ENCODE measurements at places on chromosomes 5 and 9.

GRCh38 chr5:126736141-126736540, 40.8 kb upstream of the LMNB1 start:
- no peak overlapping the region for H3K27ac ChIP-seq
- no peaks in the 10 kb centered on the region for H3K4me1 ChIP-seq

GRCh38 chr9:87613265-87614111, 112.4 kb upstream of the CTSL start:
- H3K36me3 ChIP-seq = no peaks in the 10 kb centered on the region
- H3K4me1 ChIP-seq = no peaks in the 10 kb centered on the region
- no peak overlapping the region for H3K27ac ChIP-seq
- no peaks in the 10 kb centered on the region for H3K27me3 ChIP-seq
- no peak for DNase-seq

DNA sequence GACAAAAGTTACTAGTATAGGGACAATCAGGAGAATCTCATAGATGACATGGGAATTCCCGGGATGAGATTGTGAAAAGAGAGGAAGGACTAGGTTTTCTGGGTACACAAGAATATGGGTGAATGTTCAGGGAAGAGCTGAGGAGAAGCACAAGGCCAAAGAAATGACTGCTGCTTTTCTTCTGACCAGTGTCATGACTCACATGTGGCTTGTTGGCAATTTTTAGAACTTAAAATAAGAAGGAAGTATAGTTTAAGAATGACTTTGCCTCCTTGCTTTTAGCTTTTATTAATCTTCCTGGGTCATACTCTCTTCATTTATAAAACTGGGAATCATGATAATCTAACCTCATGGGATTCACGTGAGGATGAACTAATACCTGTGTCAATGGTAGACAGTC, 652.4 kb upstream of the MEF2C start:
- H3K27me3 ChIP-seq = no peaks in the 10 kb centered on the region
- H3K36me3 ChIP-seq = no peaks in the 10 kb centered on the region
- DNase-seq = no peak
- H3K4me3 ChIP-seq = no peak overlapping the region
- no peak overlapping the region for H3K27ac ChIP-seq

- H3K27ac ChIP-seq = no peak overlapping the region
- no peak overlapping the region for H3K4me3 ChIP-seq
- H3K27me3 ChIP-seq = no peaks in the 10 kb centered on the region
- no peaks in the 10 kb centered on the region for H3K4me1 ChIP-seq
Observed at GRCh38 chr5:31066655-31067328, 126.7 kb upstream of the CDH6 start.

DNA sequence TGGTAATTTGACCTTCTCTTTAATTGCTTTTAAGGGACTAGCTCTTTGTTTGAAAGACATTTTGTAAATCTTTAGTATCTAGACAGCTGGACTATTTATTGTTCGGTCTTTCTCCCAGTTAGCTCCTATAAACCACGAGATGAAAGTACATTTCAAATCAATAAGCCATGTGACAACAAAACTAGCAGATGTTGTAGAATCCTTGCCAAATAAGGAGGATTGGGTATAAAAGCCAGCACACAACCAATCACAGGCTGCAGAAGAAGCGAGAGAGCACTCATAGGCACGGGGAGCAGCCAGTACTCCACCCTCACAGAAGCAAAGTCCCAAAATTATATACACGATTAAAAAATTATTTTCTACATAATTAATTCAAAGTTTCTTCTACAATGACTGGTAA, 8.1 kb upstream of the OMD start:
- H3K4me1 ChIP-seq = no peaks in the 10 kb centered on the region
- H3K27me3 ChIP-seq = no peaks in the 10 kb centered on the region
- DNase-seq = no peak
- H3K27ac ChIP-seq = no peak overlapping the region
- H3K4me3 ChIP-seq = no peak overlapping the region
- H3K36me3 ChIP-seq = no peaks in the 10 kb centered on the region

GRCh38 chr5:160438316-160439204, 16.9 kb downstream of the PTTG1 start:
- no peak for DNase-seq
- no peaks in the 10 kb centered on the region for H3K36me3 ChIP-seq
- no peaks in the 10 kb centered on the region for H3K27me3 ChIP-seq
- peak overlapping the region; percentile 16 for H3K27ac ChIP-seq
- peak overlapping the region; percentile 49 for H3K4me3 ChIP-seq
- peaks cover 10% of the 10 kb centered on the region for H3K4me1 ChIP-seq

DNA sequence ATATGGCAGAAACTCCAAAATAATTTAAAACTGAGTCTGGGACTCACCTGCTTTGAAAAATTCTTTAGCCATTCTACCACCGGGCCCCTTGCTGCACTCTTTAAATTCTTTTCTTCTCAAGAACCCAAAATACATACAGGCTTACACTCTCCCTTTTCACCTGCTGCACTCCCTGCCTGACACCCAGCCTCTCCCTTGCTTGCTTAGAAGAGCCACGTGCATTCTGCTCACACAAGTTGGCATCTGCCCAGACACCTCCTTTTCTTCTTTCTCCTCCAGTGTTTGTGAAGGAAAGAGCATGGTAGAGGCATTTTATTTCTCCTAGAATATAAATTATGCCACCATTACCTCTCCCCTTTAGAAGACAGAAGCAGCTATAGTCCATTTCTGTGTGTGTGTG, 39.0 kb upstream of the AOPEP start:
- H3K36me3 ChIP-seq = no peaks in the 10 kb centered on the region
- H3K27me3 ChIP-seq = no peaks in the 10 kb centered on the region
- H3K4me3 ChIP-seq = no peak overlapping the region
- no peak for DNase-seq
- H3K4me1 ChIP-seq = no peaks in the 10 kb centered on the region

GRCh38 chr5:157747766-157748700, 4.5 kb downstream of the LSM11 start:
- H3K4me3 ChIP-seq = no peak overlapping the region
- DNase-seq = no peak
- H3K36me3 ChIP-seq = no peaks in the 10 kb centered on the region
- H3K27me3 ChIP-seq = no peaks in the 10 kb centered on the region

DNA sequence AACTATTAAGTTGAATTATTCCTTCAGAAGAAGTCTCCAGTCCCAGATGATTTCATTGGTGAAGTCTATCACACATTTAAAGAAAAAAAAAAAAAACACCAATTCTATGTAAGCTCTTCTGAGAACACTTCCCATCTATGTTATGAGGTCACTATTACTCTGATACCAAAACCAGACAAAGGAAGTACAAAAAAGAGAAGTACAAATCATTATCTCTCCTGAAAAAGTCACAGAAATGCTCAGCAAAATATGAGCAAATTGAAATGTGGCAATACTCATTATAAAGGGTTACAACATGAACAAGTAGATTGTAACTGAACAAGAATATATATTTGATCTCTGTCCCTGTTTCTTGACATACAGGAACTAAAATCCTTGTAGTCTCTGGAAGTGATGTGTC, 280.4 kb downstream of the TLE1 start:
- no peaks in the 10 kb centered on the region for H3K27me3 ChIP-seq
- H3K27ac ChIP-seq = no peak overlapping the region
- no peak overlapping the region for H3K4me3 ChIP-seq

DNA sequence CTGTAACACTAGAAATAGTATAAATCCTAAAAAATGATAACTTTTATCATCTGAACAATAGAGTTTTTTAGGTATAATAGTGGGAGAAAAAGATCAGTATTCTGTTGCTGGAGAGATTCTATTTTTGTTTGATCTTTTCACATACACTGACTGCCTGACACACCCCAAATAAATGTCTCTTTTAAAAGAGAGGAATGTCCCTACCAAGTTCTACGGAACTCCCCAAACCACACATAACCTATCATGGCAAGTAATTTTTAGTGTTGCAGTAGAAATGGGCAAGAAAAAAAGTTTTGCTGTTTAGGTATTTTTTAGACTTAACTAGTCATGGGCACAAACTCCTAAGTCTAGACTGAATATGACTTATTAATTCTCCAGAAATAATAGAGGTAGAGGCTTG, 139.1 kb downstream of the ELAVL2 start:
- H3K36me3 ChIP-seq = no peaks in the 10 kb centered on the region
- H3K27ac ChIP-seq = no peak overlapping the region
- no peak for DNase-seq

DNA sequence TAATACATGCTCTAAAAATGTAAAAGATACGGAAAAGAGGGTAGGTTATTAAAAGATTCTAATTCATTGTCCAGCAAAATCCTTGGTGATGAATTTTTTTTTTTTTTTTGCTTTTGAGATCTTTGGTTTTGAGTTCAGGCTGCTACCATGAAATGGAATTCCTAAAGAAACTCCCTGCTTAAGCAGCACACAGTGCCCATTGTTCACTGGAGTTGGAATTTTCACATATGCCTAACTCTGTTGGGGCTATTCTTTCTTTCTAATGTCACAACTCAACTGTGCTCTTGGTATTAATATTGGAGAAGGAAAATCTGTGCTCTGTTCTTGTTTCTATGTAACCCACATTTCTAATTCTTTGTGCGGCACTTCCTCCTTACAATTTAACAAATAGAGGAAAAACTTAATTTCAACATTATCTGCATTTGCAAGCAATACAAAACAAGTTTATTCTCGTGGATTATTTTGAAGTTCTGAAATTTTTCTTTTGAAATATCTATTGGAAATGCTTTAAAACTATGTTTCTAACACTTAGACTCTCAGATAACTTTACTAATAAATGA, 21.6 kb downstream of the MATR3 start:
- no peaks in the 10 kb centered on the region for H3K36me3 ChIP-seq
- peaks cover 52% of the 10 kb centered on the region for H3K4me1 ChIP-seq
- H3K27me3 ChIP-seq = no peaks in the 10 kb centered on the region
- no peak overlapping the region for H3K27ac ChIP-seq

GRCh38 chr9:137689745-137690529, 71.1 kb downstream of the EHMT1 start:
- peaks cover 26% of the 10 kb centered on the region for H3K4me1 ChIP-seq
- H3K4me3 ChIP-seq = no peak overlapping the region
- no peak for DNase-seq
- no peaks in the 10 kb centered on the region for H3K27me3 ChIP-seq
- H3K27ac ChIP-seq = no peak overlapping the region
- H3K36me3 ChIP-seq = no peaks in the 10 kb centered on the region

- H3K36me3 ChIP-seq = no peaks in the 10 kb centered on the region
- H3K27ac ChIP-seq = no peak overlapping the region
- DNase-seq = no peak
Observed at GRCh38 chr9:137229903-137230704, 597 bp upstream of the SLC34A3 start.

DNA sequence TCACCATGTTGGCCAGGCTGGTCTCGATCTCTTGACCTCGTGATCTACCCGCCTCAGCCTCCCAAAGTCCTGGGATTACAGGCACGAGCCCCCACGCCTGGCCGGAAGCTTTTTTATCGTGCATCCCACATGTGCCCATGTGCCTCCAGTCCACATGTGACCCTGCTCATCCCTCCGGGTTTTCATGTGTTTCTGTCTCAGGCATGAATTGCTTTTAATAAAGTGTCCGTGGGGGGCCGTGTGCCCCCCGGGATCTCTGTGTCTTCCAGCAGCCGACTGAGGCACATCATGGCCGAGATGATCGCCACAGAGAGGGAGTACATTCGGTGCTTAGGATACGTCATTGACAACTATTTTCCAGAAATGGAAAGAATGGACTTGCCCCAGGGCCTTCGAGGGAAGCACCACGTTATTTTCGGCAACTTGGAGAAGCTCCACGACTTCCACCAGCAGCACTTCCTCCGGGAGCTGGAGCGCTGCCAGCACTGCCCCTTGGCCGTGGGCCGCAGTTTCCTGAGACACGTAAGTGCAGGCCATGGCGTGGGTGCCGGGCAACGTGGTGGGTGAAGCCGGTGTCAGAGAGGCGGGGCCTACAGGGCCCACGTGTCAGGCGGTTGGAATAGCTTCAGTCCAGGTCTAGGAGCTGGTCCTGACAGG, 22.1 kb upstream of the LRRC14B start:
- no peak for DNase-seq
- no peak overlapping the region for H3K4me3 ChIP-seq
- no peak overlapping the region for H3K27ac ChIP-seq
- H3K36me3 ChIP-seq = no peaks in the 10 kb centered on the region
- H3K27me3 ChIP-seq = no peaks in the 10 kb centered on the region

GRCh38 chr9:132078699-132079356, 839 bp downstream of the MED27 start:
- DNase-seq = no peak
- H3K4me3 ChIP-seq = peak overlapping the region; percentile 99
- H3K27ac ChIP-seq = peak overlapping the region; percentile 87

- H3K27ac ChIP-seq = no peak overlapping the region
- H3K4me3 ChIP-seq = peak overlapping the region; percentile 91
- H3K4me1 ChIP-seq = peaks cover 25% of the 10 kb centered on the region
- no peaks in the 10 kb centered on the region for H3K36me3 ChIP-seq
- DNase-seq = peak; percentile 41
Observed at GRCh38 chr9:34988218-34989002, 1.1 kb upstream of the DNAJB5 start.

- no peaks in the 10 kb centered on the region for H3K4me1 ChIP-seq
- DNase-seq = no peak
- no peaks in the 10 kb centered on the region for H3K27me3 ChIP-seq
- no peak overlapping the region for H3K4me3 ChIP-seq
Observed at GRCh38 chr5:161007879-161008278, 155.9 kb upstream of the ATP10B start.

GRCh38 chr5:96909003-96909402, 26.9 kb upstream of the LNPEP start:
- H3K36me3 ChIP-seq = no peaks in the 10 kb centered on the region
- H3K4me1 ChIP-seq = peaks cover 23% of the 10 kb centered on the region
- no peaks in the 10 kb centered on the region for H3K27me3 ChIP-seq
- no peak overlapping the region for H3K4me3 ChIP-seq

- no peak for DNase-seq
- H3K27me3 ChIP-seq = no peaks in the 10 kb centered on the region
- no peak overlapping the region for H3K27ac ChIP-seq
- no peak overlapping the region for H3K4me3 ChIP-seq
- no peaks in the 10 kb centered on the region for H3K36me3 ChIP-seq
Observed at GRCh38 chr5:1288439-1289335, 6.2 kb downstream of the TERT start.

DNA sequence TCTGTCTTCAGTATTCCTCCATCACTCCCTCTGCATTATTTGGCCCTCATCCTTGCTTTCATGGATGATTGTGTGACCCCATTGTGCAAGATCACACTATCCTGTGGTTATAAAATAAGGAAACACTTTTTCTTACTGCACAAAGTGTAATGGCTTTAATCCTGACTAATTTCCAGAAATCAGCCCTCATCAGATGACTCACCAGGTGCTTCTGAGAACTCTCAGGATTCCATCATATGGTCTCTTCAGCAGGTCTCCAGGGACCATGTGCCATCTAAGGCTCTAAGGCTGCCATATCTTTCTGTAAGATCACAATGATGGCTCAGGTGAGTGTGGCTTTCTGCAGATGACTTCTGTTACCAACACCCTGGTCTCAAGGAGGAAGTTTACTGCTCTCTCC, 27.3 kb upstream of the FER start:
- H3K27ac ChIP-seq = no peak overlapping the region
- no peaks in the 10 kb centered on the region for H3K27me3 ChIP-seq
- H3K4me1 ChIP-seq = no peaks in the 10 kb centered on the region

- no peak for DNase-seq
- H3K4me1 ChIP-seq = no peaks in the 10 kb centered on the region
- no peak overlapping the region for H3K4me3 ChIP-seq
- no peaks in the 10 kb centered on the region for H3K27me3 ChIP-seq
- peaks cover 41% of the 10 kb centered on the region for H3K36me3 ChIP-seq
- H3K27ac ChIP-seq = no peak overlapping the region
Observed at GRCh38 chr5:180281706-180282105, 10.2 kb downstream of the MAPK9 start.
